Activated CD4-positive, alpha-beta memory T cell treated with anti-CD3 and anti-CD28 coated beads for 36 hours (primary cell): ENCODE measurements at places on chromosomes 7 and 10.

DNA sequence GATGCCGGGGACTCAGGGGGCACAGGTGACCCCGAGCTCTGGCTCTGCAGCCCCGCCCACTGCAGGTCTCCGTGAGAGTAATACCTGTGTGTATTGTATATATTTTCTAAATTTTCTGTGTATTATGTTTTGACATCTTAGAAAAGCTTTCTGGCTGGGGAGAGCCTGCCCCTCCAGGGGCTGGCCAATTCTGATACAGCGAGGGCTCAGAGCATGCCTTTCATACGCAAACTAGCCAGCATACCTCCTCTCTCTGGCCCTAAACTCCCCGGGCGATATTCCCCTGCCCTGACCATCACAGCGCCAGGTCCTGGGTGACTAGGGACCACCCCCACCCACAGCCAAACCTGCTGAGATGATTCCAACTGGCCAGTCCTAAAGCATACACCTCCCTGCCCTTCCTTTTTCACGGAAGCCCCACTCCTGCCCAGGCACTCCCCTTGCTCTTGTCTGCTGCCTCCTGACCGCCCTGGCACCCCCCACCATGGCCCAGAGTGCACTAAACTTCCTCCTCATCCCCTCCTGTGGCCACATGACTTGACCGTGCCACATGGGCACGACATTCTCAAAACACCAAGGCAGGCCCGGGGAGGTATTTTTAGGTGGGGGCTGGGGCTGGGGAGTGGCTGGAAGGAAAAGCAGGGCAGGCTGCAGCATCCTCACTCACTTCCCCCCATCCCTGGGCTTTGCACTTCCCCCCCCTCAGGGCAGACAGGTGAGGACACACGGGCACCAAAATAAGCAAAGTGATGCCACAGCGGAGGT is 61.5 kb downstream of the INSIG1 start:
- DNase-seq = no peak

DNA sequence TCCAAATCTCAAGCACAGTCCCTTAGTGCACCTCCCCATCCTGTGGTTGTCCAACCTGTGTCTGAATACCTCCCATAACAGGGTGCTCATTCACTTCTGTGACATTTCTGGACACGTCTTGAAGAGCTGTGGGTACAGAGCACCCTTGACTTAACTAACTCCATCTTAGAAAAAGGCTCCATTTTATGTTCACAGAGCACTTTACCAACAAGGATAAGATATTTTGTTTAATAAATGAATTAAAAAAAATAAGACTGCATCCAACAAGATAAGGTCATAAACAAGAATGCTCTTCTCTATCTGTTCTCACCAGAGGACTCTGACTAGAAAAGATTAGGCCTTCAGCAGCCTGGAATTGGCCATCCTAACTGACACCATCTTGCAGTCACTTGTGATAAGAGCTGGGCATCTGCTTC is 335.2 kb upstream of the ZNF32 start:
- DNase-seq = no peak

DNA sequence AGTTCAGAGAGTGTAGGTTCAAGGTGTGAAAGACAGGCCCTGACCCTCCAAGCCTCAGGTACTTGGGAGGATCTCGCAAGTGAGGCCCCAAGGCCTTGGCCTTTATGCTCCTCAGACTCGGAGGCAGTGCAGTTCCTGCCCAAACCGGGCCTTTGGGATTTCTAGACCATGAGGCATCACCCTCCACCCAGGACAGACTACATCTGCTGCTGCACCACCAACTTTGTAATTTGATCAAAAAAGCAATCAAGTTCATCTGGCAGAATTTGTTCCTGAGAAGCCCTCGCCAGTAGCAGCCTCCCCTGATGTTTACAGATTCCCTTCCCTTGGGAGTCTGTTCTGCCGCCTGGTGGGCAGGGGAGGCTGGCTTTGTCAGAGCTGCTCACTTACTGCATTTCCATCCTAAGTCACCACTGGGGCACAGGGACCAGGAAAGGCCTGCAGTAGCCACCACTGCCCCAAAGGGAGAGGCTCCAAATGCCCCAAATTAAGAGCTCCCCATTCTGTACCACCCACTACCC is 2.1 kb downstream of the CAMK2G start:
- no peak for DNase-seq

DNA sequence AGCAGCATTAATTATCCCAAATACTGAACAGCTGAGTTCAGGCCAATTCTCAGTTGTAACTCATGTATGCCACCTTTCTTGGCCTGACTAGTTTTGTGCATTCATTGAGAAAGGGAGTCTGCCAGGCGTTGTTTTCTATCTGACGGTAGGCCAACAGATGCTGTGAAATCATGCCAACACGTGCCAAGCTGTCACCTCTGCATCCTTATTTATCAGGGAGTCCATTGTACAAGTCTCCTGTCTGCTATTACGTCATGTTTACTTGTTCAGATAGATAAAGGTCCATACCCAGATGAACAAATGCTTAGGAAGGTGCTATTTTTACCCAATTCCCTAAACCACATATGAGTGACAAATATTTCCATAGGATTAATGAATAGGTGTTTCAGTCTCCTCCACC is 127.2 kb upstream of the CDK6 start:
- no peak for DNase-seq

- DNase-seq = no peak
Observed at GRCh38 chr7:7151865-7152264, 30.5 kb upstream of the C1GALT1 start.

DNA sequence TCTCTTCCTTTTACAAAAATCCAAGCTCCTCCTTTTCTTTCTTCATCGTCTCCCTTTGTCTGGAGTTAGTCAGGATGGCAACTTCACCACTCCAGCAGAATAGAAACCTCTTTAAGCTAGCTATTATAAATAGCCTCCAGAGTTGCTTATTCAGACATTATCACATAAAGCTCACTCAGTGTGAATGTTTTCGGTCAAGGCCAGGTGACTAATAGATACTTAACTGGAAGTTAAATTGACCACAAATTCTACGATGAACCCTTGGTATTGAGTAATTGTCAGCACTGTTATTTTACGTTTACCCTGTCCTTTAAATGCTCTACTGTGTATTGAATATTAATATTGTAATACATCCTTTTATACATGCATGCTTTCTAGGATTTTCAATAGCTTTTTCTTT is 340.4 kb downstream of the OTUD1 start:
- no peak for DNase-seq

GRCh38 chr10:118255355-118255754 is 86.8 kb downstream of the FAM204A start:
- DNase-seq = no peak

DNA sequence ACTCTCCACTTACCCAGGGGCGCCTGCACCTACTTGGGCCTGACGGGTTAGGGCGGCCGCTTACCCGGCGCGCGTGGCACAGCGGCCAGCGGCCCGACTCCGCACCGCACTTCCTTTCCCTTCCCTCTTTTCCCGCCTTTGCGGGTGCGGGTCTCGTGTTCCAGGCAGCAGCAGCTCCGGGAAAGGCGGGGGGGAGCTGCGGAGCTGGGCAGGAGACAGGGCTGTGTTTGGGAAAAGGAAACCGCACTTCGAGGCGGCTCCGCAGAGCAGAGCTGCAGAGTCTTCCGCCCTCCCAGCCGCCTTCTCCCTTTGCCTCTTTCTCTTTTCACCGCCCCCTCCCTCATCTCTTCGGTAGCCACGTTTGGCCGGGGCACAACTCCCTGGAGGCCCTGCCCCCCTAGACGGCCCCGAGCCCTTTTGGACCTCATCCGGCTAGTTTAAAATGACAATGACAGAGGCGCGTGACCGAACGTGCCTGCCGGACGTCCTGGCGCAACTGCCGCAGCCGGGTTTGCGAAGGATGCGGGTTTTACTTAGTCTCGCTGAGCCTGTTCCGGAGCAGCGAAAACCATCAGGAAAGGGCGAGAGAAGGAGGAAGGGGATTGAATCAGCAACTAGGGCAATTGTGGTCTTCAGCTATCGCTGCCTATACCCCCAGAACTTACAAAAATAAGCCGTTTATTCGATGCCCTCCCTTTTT is 7.9 kb upstream of the PAX2 start:
- no peak for DNase-seq

GRCh38 chr10:100830728-100831111 is 82.0 kb upstream of the SLF2 start:
- no peak for DNase-seq

DNA sequence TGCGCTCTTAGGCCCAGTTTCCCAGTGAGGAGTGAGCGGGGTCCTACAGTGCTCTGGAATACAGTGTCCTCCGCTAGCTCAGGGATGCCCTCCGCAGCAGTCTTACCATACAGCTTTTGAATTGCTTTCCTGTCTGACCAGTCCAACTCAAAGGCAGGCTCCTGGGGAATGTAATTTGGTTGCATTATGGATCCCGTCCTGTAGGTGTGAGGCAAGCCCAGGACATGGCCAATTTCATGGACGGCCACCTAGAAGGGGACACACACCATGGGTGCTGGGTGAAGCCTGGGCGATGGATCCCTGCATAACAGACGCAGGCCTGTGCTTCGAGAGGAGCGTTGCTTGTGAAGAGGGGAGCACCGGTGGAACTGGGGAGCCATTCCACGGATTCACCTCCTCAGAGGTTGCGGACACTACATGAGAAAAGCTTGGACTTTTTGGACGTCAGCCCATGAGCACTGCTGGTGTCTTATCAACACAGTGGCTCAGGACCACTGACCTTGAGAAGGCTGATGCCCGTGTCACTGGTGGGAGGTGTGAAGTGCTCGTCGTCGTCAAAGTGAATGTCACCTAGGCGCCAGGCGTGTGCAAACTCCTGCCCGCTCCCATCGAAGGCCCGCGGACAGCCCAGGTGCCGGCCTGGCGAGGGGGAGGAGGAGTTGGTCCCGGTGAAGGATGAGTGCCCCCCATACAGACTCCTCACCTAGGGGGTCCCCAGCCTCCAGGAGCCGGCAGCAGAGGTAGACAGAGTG is 3.3 kb downstream of the MMP21 start:
- no peak for DNase-seq

DNA sequence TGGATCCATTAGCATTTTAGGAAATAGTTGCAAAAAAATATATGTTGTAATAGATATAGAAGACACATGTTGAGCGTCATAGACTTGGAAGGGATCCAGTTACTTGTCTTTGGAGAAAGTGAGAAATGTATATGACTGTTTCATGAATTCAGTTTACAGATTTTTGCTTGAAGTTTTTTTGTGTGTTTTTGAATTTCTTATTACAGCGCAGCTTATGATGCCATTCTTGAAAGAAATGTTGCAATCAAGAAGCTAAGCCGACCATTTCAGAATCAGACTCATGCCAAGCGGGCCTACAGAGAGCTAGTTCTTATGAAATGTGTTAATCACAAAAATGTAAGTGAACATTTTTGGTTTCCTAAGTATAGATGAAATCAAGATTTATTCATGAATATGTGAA is 98.2 kb downstream of the MAPK8 start:
- no peak for DNase-seq

DNA sequence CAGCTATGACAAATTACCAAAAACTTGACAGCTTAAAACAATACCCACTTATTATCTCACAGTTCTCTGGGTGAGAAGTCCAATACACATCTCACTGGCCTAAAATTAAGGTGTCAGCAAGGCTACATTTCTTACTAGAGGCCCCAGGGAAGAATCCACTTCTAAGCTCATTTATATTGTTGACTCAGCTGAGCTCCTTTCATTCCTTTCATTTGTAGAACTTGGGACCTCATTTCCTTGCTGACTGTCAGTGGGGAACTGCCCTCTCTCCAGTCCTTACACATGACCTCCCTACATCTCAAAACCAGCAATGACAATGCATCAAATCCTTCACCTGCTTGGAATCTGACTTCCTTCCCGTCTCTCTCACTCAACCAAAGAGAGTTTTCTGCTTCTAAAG is 240.3 kb downstream of the IPMK start:
- DNase-seq = no peak

DNA sequence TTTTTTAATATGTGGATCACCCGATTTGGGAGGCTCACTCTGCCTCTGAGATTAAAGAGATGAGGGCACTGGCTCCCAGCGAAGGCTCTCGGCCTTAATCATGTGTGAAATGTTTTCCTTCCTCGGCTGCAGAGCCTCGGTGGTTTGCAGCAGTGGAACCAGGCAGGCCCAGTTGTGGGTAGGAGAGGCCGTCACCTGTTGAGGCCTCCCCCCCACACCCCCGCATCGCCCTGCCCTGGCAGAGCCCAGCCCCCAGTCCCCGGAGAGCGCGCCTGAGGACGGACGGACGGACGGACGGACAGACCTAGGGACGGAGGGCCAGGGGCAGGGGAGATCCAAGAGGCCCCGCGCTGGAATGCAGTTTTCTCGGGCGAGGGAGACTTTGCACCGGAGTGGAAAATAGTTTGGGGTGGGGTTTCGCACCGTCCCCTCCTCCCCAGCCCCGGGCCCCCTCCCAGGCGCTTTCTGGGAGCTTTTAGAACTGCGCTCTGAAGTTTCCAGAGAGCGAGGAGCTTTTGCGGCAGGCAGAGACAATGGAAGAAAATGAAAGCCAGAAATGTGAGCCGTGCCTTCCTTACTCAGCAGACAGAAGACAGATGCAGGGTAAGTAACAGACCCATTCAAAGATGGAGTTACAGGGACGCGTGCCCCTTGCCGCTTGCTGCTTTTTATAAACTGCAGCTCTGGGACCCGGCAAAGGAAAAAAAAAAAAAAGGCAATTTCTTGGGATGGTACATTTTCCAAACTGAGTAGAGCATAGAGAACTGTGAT is at the start of gene KIAA1217:
Gene KIAA1217, plus strand, starts transcription at position 478 of the 771 bp plus-strand sequence. Its CDS starts 56 bp downstream, at position 534.
- DNase-seq = peak; percentile 23

DNA sequence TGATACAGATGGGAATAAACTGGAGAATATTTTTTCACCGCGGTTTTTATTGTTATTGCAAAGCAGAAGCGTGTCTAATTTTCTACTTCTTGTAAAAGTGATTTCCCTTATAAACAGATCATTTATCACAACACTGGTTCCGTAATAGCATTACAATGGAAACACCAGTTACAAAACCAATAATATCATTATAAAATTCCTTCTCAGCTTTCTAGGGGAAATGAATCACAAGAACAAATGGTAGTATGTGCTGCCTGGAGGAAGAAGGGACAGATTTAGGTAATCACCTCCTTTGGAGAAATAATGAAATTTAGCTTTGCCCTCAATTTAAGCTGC is 2.4 kb upstream of the CCDC6 start:
- DNase-seq = no peak

GRCh38 chr10:127578259-127578960 is 29.3 kb downstream of the NPS start:
- no peak for DNase-seq

DNA sequence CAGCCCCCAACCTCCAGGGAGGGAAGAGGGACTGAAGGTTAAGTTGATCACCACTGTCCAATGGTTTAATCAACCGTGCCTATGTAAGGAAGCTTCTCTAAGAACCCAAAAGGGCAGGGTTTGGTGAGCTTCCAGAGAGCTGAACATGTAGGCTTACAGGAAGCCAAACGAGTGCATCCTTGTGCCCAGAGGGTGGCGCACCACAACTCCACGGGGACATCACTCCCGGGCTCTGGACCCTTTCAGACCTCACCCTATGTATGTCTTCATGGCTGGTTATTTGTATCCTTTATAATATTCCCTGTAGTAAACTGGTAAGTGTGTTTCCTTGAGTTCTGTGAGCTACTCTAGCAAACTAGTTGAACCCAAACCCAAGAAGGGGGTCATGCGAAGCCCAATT is 11.5 kb upstream of the NFKB2 start:
- peak; percentile 37 for DNase-seq
